Spinal cord (tissue), 10 donors: ENCODE measurements at places on chromosomes 1 and 21.

DNA sequence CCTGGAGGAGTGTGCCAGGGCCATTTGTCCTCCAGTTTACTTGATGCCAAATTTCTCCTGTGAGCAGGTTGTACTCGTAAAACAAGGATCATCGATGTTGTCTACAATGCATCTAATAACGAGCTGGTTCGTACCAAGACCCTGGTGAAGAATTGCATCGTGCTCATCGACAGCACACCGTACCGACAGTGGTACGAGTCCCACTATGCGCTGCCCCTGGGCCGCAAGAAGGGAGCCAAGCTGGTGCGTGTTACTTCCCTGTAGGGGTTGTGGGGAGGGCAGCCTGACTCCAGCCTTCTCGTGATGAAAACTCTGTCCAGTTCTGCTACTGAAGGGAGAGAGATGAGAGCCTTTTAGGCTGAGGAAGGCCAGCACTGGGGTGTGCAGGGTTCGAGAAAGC, 2.2 kb downstream of the RPS8 start:
- no peak for DNase-seq

GRCh38 chr1:212293579-212293978, 8.4 kb downstream of the PPP2R5A start:
- no peak for DNase-seq

DNA sequence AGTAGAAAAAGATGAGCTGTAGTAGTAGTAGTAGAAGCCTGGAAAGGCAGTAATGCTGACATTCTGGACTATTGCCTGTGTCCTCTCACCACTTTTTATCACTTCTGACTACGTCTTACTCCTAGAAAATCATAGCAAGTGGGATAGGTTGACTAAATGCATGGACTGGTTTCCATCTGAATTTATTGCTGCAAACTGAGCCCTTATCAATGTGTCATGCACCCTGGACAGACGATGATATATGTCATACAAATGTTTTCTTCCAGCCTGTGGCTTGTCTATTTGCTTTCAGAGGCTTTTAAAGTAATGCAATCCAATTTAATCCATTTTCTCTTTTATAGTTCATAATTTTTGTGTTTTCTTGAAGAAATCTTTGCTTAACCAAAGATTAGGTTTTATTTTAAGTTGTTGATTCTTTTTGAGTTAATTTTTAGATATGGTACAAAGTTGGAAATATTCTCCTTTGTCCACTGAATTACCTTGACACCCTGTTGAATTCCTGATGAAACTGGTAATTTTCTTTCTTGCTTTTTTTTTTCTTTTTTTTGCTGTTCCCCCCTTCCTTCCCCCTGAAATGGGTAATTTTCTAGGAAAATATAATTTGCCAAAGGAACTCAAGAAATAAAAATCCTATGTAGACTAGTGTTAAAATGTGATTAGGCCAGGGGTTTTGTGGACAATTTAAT, 47.1 kb downstream of the PHACTR4 start:
- DNase-seq: no peak

DNA sequence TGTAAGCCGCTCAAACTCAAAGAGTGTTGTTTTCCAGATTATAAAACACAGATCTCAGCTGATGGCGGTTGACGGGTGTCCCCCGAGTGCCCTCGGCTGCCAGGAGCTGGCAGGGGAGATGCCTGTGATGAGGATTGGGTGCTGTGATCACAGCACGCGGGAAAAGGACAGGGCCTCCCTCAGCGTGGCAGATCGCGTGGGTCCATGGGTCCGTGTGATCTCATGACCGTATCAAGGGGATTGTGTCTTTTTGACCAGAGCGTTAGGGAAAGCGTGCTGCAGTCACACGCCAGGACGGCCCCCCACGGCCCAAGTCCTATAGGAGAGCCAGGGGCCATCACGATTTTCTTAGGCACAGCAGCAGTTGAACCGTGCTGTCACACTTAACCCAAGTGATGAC, 51.9 kb downstream of the PDE9A start:
- no peak for DNase-seq

DNA sequence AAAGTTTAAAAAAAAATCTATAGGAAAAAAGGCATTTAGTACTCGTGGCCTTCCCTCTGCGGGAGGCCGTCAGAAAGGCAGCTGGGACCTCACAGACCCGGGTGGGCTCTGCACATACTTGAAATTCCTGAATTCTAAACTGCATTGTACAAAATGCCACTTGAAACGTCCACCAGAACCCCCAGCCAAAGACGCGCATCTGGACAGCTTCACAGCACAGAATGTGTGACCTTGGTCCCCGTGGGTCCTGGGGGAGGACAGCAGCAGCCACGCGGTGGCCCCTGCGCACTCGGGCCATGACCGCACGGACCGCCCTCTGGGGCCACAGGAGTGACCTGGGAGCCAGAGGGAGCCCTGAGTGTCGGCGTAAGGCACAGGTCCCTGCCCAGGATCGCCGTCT, 20.6 kb upstream of the MRPS14 start:
- DNase-seq: no peak

DNA sequence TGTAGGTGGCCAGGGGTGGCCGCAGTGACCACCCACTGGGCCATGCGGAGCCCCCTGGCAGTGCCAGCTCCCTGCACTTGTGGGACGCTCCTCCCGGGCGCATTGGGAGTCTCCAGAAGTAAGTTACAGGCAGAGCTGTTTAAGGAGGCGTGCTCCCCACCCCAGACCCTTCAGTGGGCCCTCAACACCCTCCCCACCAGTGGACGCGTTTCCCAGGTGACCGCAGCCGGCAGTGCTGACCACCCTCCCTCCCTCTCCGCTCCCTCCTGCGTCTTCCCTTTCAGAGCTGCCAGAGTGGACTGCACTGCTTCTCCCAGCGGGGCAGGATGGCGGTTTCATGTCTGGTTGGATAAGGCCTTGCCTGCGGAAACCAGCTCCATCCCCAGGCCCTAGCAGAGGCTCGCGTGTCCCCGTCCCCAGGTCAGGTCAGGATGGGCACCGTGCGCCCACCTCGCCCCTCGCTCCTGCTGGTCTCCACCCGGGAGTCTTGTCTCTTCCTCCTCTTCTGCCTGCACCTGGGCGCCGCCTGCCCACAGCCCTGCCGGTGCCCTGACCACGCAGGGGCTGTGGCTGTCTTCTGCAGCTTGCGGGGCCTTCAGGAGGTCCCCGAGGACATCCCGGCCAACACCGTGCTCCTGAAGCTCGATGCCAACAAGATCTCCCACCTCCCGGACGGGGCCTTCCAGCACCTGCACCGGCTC, 1.1 kb downstream of the LRRC3 start:
- no peak for DNase-seq

- no peak for DNase-seq
Measured at GRCh38 chr1:67614511-67614934, 70.5 kb upstream of the GADD45A start.

DNA sequence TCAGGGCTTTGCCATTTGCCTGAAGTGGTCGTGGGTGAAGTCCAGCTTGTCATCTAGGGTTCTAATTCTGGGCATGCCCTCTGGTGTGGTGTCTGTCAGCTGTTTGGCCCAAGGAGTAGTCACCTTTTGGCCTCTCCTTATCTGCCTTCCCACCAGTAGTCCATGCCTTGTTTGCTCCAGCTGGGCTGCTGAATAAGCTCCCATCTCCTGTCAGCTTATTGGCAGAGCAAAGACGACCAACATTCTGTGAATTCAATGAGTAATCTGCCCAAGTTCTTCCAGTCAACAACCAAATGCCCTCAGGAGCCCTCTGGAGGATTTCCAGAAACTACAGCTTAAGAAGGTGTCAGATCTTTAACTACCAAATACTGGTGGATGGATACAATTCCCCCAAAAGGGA, 7.0 kb downstream of the BCAN start:
- DNase-seq: no peak
